ENCODE measurements at places on chromosomes 11 and 22.
A peak's percentile ranks its signal among the peaks of the same experiment; 100 is the strongest.

DNA sequence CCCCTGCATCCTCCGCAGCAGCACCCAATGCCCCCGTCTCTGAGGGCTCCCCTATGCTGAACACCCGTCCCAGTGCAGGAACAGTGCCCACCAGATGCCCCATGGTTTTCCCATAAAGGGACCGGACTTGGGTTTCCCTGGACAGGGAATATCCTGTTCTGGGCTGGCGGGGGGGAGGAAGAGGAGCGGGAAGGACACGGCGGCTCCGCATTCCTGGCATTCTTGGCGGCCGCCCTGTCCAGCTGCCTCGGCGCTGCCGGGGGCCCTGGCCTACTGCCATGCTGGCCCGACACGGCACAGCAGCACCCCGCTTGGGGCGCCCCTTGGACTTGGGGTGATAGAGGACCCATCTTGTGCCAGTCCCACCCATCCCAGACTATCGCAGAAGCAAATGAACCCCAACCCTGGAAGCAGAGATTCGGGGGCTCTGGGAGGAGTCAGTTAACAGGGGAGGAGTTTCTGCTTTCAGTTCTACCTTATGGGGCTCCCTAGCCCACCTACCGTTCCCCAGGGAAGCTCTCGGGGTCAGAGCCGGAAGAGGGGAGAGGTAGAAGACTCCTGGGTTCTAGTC is 23.7 kb upstream of the CBX7 start:
- DNase-seq = peak; percentile 68

- no peak for DNase-seq
Observed at GRCh38 chr22:45877036-45877380, 100.0 kb downstream of the WNT7B start.

DNA sequence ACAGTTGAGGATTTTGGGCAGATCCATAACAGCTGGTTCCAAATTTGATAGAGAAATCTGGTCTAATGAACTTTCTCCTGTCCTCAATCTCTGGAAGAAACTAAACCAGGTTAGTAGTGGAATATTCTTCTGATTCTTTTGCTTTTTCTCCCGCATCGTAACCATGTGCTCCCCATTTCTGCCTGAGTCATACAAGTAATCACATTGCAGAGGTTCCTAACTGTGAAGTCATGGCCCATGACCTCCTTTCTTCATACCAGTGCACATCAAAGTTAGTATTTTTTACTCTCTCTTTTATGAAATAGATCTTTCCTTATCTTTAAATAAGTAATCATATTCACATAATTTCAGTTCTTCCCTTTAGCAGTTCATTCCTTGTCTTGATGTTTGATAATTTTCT is 249.0 kb downstream of the DYNC2H1 start:
- DNase-seq = no peak

- no peak for DNase-seq
Observed at GRCh38 chr22:32226326-32227104, 21.6 kb upstream of the RFPL2 start.

- no peak for DNase-seq
Observed at GRCh38 chr22:33569018-33569417, 351.3 kb downstream of the LARGE1 start.

- DNase-seq = no peak
Observed at GRCh38 chr22:42720263-42721044, at the start of gene A4GALT. TSS of gene A4GALT (minus strand) at chr22:42720870. CDS start at chr22:42693951, 26,919 bp downstream.

GRCh38 chr11:125923012-125923579 is 18.8 kb downstream of the DDX25 start:
- peak; percentile 52 for DNase-seq

DNA sequence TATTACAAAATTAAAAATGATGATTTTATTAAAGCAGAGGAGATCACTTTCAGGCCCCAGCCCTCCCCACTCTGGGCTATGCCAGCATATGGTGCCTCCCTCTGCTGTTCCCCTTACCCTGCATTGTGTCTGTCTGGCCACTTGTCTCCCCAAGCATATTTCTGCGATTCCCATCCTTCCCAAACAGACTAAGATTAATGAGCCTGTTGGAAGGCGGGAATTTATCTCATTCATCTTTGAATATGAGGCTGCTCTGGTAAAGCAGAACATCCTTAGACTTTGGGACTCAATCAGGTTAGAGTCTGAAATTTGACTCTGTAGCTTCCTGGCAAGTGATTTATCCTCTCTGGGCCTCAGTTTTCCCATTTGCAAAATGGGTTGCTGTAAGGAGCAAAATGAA is 25.7 kb downstream of the AMPD3 start:
- no peak for DNase-seq

- no peak for DNase-seq
Observed at GRCh38 chr11:116044941-116045340, 540.7 kb upstream of the CADM1 start.

All from fibroblast of gingiva (primary cell).